Forelimb muscle (tissue), 1 donor: ENCODE measurements at places on chromosomes 6 and 20. TPM values are rescaled to one million over a fixed set of nuclear protein-coding genes. Genes with fewer than 3 reads are reported as not detected.

PDYN gene
- polyA plus RNA-seq = not detected

DNA sequence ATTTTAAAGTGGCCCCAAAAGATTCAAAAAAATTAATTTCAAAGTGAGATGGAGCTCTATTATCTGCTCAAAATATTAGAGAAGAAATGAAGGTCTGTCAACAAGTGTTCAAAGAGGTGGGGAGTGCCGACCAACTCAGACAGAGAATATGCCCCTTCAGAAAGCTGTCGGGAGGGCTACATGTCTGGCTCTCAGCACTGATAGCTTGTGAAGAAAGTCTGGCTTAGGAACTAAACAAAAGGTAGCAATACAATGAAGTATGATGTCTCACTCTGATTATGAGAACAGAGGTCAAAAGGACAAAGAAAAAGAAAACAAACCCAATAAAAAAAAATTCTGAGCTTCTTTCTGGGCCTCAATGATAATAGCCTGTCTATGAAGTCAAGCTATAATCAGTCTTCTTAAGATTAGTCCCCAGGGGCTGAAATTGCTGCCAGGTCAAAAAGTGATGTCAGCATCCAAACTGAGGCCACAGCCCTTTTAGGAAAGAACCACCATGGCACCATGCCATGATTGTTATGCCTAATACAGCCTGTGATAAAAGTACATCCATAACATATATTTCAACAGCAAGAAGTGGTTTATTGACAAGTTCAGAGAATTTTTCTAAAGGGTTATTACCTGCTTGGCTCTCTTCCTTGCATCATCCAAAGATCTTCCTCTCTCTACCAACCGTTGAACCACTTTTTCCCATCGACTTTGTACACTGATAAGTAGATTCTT, 150.9 kb downstream of the DST start:
- DNase-seq = no peak

GRCh38 chr20:57856658-57857057, 146.8 kb upstream of the PMEPA1 start:
- DNase-seq = no peak

- no peak for DNase-seq
Measured at GRCh38 chr20:13277663-13278295, 56.7 kb downstream of the ISM1 start.

GRCh38 chr6:148293181-148293995, 49.2 kb upstream of the SASH1 start:
- DNase-seq = no peak

DNA sequence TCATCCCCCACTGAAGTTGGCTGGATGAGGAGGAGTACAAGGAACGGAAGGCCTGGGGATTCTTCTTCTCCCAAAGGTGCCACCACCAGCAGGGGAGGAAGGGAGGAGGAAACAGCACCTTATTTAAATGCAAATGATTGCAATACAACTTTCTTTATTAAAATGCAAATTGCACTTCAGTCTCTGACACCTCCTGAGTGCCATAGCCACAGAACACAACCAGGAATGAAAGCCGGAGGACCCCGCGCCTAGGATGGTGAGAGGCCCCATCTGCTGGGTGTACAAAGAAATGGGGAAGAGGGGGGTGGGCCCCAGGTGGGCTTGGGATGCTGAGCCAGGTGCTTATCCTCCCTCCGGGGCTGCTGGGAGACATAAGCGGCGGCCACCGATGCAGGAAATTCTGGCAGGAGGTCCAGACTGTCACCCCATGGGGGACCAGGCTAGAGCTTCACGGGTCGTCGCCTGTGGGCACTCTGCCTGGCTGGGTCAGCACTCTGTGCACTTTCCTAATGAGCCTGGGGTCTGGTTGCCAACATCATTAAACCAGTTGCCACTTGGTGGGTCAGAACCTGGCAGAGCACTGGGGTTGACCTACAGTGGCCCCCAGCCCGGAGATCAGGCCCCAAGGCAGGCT, 154.2 kb upstream of the MLN start:
- DNase-seq = no peak

- no peak for DNase-seq
Measured at GRCh38 chr6:105409734-105410133, 6.9 kb upstream of the PREP start.

- DNase-seq = no peak
Measured at GRCh38 chr6:139418481-139419132, 44.2 kb upstream of the CITED2 start.
